Neuronal stem cell (in vitro differentiated cells): ENCODE measurements at places on chromosomes 7 and 10.

DNA sequence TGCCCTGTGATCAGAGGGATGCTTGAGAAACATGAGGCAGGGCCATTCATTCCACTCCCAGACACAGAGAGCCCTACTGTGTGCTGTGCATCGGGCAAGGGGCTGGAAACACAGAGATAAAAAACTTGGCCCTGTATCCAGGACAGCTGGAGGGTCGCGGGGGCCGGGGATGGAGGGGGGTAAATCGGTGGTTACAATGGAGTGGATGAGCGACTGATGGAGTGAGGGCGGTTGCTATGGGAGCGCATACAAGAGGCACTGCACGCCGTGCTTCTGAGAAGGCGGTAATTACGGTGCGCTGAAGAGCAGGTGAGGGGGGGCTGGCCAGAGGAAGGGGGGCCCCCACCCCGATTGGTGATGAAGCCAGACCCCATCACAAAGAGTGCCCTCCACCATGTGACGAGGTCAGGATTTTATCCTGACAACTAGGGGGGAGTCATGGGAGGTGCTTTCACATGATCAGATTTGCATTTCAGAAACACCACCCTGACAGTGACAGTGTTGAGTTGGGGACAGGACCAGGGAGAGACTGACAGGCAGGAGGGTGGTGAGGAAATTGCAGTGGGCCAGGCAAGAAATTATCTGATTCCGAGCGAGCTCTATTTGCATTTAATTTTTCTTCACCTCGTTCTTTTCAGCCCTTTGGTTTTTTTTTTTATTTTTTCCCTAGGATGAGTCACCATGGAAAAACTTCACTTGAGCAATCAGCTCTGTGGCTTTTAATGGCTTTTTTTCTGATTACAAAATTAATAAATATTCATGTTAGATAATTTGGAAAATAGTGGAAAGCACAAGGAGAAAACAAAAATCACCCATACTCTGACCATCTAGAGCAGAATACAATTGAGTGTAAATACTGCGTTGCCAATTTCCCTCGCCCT, 7.8 kb downstream of the CPA5 start:
- DNase-seq = no peak

DNA sequence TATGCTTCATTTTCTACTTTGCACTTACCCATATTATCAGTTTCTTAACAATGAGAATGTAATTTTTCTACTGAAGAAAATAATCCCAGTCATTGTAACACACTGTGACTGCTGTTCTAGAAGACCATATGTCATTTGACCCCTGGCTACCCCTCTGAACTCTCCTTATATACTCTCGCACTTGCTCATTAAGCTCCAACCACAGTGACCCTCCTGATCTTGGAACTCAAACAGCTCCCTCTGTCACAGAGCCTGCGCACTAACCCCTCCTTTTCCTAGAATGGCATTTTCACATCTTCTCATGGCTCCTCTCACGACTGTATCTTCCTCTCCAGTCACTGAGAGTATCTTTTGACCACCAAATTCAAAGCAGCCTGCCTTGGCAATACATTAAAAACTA, 169.7 kb downstream of the CACNA2D1 start:
- DNase-seq = no peak

GRCh38 chr7:117184367-117184766, 138.5 kb downstream of the WNT2 start:
- DNase-seq = no peak

DNA sequence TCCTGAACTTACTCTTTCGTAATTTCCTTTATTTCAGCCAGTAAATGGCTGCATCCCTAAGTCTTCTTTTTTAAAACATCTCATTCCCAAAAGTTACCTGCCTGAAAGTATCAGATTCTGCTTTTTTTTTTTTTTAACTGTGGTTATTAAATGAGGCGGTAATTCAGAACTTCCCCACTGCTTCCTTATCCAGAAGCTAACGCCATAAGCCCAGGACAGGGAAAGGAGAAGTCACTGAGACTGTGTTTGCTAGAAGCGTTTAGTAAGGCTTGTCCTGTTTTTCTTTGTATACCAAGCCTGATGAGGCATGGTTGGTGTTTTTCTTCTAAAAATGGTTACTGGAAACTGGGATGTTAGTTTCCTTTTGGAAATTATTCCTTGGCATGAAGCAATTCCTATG, 197.8 kb downstream of the CELF2 start:
- DNase-seq = no peak

DNA sequence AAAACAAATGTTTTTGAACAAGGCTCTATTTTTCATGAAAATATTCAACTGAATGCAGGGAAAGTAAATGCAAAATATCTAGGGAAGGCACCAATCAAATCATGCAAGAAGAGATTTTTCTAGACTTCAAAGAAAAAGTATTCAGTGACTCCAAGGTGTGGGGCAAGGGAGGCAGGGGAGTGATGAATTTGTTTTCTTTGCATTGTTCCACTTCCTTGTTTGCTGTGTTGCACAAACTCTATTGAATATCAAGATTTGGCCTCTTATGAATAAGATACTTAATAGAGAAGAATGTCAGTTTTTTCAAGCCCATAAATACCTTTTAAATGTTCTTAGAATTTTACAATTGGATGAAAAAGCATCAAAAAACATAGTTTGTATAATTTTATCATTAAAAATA, 26.4 kb downstream of the STEAP1 start:
- no peak for DNase-seq

- no peak for DNase-seq
Observed at GRCh38 chr10:80814147-80814652, 276.5 kb downstream of the SH2D4B start.

DNA sequence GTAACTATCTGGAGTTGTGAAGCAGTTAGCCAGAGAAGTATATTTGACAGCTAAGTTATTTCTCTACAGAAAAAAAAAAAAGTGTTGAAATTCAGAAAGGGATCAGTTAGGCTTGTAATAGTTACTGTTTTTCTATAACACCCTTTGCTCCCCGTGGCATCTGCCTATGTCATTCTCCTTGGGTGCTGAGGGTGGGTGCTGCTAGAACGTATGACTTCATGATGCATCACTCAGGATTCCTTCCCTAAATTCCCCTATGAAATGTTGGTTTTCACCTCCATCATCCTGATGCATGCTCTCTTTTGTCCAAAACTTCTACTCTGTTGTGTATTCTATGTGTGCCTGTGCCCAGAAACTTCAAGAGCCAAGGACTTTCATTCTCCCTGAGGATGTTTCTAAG, 536.4 kb downstream of the GRM8 start:
- DNase-seq = no peak

GRCh38 chr7:140214075-140214684, 37.4 kb upstream of the KDM7A start:
- no peak for DNase-seq

GRCh38 chr7:22713463-22713862, 13.5 kb upstream of the IL6 start:
- DNase-seq = no peak

DNA sequence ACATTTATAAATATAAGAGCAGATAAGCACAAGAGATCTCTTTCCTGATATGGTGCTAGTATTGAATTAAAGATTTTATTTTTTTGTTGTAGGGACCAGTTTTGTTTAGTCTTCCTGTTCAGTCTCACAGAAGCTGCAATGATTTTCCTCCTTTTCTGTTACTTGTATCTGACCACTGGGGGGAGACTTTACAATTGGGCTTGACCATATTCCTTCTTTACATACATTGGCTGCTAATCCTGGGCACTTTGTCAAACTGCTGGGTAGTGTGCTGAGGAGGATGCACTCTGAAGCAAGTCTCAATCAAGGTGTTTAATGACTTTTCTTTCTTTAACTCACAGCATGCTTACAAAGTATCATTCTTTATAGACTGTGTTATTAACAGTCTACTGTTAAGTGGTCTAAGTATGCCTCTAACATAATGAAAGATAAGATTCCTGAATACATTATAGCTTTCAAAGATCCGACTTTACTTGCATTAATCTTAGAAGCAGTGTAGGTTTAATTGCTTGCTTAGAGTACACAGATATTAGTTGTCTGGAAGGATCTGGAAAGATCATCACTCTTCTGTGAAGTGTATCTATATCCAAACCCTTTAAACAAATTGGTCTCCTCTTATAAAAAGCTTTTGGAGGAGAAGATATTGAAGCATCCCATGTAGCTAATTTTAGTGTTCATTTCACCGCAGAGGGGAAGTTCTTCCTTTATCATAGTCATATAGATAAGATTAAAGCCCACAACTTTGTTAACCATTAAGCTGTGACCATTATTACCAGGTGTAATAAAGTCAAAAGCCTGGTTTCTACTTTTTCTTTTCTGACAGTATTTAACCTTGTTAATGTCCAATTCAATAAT, 3.1 kb downstream of the PALS2 start:
- DNase-seq = peak; percentile 38

GRCh38 chr7:71996141-71996540, 416.0 kb downstream of the CALN1 start:
- DNase-seq = no peak

DNA sequence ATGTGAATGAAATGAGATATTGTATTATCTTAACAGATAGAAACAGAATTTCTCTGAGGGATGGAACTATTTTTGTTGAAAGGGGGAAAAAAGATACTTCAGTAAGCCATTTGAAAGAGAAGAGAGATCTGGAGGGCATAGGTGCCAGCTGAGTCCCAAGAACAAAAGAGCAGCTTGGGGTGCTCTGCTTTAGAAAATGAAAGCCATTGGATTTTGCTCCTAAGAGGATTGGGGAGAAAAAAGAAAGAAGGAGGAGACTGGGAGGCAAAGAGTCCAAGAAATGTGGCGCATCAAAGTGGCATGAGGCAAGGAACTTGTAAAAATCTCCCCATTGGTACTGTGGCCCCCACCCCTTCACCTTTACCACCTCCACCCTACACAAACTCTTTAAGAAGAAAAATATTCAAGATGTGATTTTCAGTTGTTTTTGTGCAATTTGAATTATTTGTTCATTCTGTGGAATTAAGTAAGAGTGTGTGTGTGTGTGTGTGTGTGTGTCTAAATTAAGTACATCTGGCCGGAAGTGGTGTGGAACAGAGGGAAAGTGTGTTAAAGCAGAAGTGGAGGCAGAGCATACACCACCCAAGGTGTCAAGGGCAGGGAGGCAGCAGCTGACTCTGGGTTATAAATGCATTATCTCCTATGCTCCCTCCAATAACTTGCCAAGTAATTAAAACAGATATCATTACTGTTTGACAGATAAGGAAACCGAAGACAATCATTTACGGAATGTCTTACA, 9.9 kb upstream of the GNAI1 start:
- no peak for DNase-seq

DNA sequence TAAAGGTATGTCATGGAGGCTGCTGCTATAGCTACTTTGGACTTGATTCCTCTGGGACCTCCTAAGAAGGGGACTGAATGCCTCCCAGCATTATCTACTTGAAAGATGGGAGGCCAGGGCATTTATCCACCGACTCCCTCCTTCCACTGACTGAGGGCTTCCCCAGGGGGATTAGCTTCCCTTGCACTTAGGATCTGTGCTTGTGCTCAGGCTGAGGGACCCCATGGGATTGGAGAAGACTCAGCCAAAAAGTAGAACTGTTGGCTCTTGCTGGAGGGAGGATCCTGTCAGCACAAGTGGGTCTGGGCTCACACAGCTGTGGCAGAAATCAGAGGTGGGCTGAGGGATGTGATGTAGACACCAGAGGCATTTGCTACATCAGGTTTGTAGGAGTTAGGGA, 81.5 kb upstream of the SYPL1 start:
- DNase-seq = no peak

GRCh38 chr7:17385612-17386011, 87.2 kb downstream of the AHR start:
- no peak for DNase-seq

GRCh38 chr7:156836443-156836842, 56.5 kb downstream of the LMBR1 start:
- DNase-seq = no peak

DNA sequence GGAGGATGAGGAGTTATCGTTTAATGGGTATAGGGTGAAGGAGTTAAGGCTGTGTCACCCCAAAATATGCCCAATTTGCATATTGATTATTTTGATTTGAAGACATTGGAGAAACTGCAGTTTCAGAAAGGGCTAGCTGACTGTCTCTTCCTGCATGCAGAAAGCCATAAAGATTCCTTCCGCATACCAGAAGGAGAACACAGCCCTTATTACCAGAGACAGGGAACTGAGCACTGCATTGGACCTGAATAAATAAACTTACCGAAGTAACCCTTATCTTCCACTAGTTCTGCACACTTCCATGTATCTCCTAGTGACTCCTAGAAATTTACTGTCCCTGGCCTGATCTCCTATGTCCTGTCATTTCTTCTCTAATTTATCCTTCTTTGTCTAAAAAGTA, 821.9 kb upstream of the AUTS2 start:
- DNase-seq = no peak

DNA sequence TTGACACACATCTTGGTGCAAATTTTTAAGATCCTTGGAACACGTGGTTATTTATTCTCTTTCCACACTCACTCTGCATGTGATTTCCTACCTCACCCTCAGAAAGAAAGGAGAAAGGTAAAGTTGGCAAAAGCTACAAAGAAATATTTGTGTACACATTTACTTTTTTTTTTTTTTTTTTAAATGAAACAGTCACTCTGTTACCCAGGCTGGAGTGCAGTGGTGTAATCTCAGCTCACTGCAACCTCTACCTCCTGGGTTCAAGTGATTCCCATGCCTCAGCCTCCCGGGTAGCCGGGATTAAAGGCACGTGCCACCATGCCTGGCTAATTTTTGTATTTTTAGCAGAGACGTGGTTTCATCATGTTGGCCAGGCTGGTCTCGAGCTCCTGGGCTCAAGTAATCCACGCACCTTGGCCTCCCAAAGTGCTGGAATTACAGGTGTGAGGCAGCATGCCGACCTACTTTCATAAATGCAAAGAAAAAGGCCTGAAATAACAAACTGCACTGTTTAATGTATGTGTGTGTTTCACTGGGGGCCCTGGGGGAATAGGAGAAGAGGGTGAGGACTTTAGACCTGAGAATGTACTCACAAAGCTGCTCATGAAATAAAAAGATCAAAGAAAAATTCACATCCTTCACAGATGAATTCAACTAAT, 71.6 kb upstream of the GRID1 start:
- no peak for DNase-seq

- DNase-seq = no peak
Observed at GRCh38 chr7:15581352-15581951, 19.6 kb upstream of the AGMO start.

- peak; percentile 69 for DNase-seq
Observed at GRCh38 chr7:16753932-16754855, 639 bp downstream of the TSPAN13 start.

DNA sequence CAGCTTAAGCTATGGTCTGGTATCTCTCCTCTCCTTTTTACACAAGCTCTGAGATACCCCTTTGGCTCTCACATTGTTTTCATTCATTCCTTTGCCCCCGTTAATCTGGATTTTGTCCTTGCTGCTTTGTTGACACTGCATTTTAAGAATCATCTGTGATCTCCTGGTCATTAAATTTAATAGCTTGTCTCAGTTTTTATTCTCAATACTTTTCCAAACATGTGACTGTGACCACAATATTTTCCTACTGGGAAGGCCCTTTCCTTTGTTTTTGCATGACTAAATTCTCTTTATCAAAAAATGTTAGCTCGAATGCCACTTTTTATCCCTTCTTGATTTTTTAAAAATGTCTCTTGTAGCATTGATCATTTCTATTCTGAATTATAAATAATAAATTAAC, 171.2 kb downstream of the SUGCT start:
- no peak for DNase-seq

GRCh38 chr10:47438857-47439474, 44.9 kb downstream of the ANXA8 start:
- peak; percentile 21 for DNase-seq
